ENCODE measurements at places on chromosomes 12 and 14.

- H3K36me3 ChIP-seq: no peaks in the 10 kb centered on the region
- no peak overlapping the region for H3K4me3 ChIP-seq
- no peak overlapping the region for H3K27ac ChIP-seq
- H3K4me1 ChIP-seq: no peaks in the 10 kb centered on the region
- no peaks in the 10 kb centered on the region for H3K27me3 ChIP-seq
Observed at GRCh38 chr12:33486058-33486457, 46.4 kb upstream of the SYT10 start.

DNA sequence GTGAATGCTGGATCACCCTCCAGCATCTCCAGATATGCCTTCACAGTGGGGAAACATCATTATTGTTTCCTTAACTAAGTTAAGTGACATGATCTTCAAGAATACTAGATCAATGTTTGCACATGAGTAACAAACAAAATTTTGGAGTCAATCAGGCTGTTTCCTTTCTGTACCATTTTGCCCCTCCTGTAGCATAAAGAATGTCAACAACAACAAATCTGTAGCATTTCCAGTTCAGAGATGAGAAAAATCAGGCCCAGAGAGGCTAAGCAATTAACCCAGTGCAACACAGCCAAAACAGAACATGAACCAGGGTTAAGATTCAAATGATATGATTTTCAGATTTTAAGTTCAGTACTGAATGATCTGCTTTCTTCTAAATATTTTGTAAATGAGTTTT lies 31.7 kb downstream of the SRRM4 start:
- H3K4me1 ChIP-seq: peaks cover 15% of the 10 kb centered on the region
- no peaks in the 10 kb centered on the region for H3K36me3 ChIP-seq
- no peaks in the 10 kb centered on the region for H3K27me3 ChIP-seq
- no peak for DNase-seq
- H3K4me3 ChIP-seq: no peak overlapping the region

DNA sequence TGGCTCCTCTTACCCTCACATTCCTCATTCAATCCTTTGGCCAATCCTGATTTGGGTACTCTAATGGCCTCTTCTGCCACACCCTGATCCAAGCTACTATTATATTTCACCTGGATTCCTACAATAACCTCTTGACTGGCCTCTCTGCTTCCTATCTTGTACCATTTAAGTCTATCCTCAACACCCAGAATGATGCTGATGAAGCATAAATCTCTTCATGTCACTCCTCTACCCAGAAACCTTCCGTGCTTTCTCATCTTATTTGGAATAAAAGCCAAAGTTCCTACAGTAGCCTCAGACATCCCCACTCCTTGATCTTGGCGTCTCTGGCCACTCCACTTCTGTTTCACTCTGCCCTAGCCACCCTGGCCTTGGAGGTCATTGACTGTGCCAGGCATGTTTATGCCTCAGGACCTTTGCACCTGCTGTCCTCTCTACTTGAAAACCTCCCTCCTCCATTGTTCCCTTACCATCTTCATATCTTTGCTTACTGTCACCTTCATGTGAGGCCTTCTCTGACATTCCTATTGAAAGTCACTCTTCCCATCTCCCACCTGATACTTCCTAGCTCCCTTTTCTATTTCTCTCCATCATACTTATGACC lies 46.4 kb upstream of the NRXN3 start:
- H3K27me3 ChIP-seq: no peaks in the 10 kb centered on the region
- no peaks in the 10 kb centered on the region for H3K4me1 ChIP-seq
- no peaks in the 10 kb centered on the region for H3K36me3 ChIP-seq
- H3K27ac ChIP-seq: no peak overlapping the region

- no peak for DNase-seq
- H3K36me3 ChIP-seq: no peaks in the 10 kb centered on the region
- H3K4me3 ChIP-seq: no peak overlapping the region
- no peaks in the 10 kb centered on the region for H3K4me1 ChIP-seq
- no peak overlapping the region for H3K27ac ChIP-seq
Observed at GRCh38 chr12:49616533-49617219, 6.7 kb upstream of the PRPF40B start.

DNA sequence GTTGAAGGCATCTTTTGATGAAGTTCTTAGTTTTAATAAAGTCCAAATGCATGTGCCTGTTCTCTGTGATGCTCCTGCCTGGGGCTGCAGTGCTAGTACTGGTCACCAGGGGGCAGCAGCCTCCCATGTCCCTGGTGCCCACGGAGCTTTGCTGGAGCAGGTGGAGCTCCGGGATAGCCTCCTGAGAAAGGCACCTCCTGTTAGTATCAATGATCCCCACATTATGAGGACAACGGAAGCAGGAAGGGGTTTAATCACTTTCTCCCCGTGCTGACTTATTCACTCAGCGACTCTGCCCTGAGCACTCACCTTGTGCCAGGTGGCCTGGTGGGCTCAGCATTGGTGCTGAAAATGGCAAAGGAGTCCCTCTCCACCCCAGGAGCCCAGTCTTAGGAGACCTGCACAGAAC lies 123.0 kb upstream of the PZP start:
- no peaks in the 10 kb centered on the region for H3K36me3 ChIP-seq
- H3K27me3 ChIP-seq: no peaks in the 10 kb centered on the region
- no peak overlapping the region for H3K27ac ChIP-seq
- H3K4me1 ChIP-seq: no peaks in the 10 kb centered on the region
- no peak overlapping the region for H3K4me3 ChIP-seq

- no peak overlapping the region for H3K4me3 ChIP-seq
- DNase-seq: no peak
- no peak overlapping the region for H3K27ac ChIP-seq
- no peaks in the 10 kb centered on the region for H3K27me3 ChIP-seq
- no peaks in the 10 kb centered on the region for H3K36me3 ChIP-seq
Observed at GRCh38 chr12:5236022-5236640, 192.5 kb downstream of the KCNA5 start.

DNA sequence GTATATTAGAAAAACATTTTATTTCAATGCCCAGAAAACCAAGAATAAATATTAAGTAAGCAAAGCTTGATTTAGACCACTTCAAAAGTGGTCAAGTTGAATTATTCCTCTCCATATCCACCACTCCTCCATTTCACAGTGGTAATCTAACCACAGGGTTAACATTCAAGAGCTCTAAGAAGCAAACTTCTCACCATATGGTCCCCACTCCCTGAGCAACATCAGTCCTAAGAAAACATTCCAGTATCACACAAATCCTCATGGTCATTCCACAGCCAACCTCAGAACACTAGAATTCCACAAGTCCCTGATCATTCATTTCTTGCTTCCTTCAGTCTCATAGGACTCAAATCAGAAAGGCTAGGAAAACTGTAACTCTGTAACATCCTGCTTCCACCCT lies 47.9 kb downstream of the ST8SIA1 start:
- peaks cover 7% of the 10 kb centered on the region for H3K4me1 ChIP-seq
- no peak overlapping the region for H3K27ac ChIP-seq
- H3K4me3 ChIP-seq: no peak overlapping the region

DNA sequence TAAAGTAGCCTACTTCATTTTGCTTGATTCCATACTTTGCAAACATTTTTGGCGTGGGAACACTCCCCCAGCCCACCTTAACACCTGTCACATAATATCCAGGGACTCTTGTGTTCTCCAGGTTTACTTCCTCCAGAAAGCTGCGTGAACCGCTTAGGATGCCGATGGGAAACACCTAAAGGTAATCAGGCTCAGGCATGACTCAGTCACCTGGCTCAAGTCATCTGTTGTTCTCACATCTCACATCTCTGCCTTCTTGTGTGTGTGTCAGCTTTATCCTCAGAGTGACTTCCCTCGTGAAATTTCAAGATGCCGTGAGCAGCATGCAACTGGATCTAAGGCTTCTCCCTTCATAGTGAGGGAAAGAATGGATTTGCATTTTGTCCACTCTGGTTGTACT lies 48.1 kb upstream of the DUSP6 start:
- no peaks in the 10 kb centered on the region for H3K36me3 ChIP-seq
- no peaks in the 10 kb centered on the region for H3K4me1 ChIP-seq
- no peak overlapping the region for H3K4me3 ChIP-seq
- no peaks in the 10 kb centered on the region for H3K27me3 ChIP-seq
- no peak overlapping the region for H3K27ac ChIP-seq
- DNase-seq: no peak

DNA sequence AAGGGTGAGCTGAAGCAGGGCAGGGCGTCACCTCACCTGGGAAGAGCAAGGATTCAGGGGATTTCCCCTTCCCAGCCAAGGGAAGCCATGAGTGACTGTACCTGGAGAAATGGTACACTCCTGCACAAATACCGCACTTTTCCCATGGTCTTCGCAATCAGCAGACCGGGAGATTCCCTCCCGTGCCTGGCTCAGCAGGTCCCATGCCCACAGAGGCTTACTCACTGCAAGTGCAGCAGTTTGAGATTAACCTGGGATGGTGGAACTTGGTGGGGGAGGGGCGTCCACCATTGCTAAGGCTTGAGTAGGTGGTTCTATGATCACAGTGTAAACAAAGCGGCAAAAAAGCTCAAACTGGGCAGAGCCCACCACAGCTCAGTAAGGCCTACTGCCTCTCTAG lies 11.0 kb upstream of the DHRS4 start:
- DNase-seq: no peak
- H3K27ac ChIP-seq: no peak overlapping the region
- H3K36me3 ChIP-seq: no peaks in the 10 kb centered on the region
- H3K27me3 ChIP-seq: no peaks in the 10 kb centered on the region
- H3K4me3 ChIP-seq: no peak overlapping the region

GRCh38 chr12:119338593-119339363 lies 4.2 kb downstream of the CCDC60 start:
- no peak overlapping the region for H3K27ac ChIP-seq
- H3K36me3 ChIP-seq: no peaks in the 10 kb centered on the region
- no peak overlapping the region for H3K4me3 ChIP-seq
- DNase-seq: peak; percentile 68
- H3K27me3 ChIP-seq: peaks cover 3% of the 10 kb centered on the region

DNA sequence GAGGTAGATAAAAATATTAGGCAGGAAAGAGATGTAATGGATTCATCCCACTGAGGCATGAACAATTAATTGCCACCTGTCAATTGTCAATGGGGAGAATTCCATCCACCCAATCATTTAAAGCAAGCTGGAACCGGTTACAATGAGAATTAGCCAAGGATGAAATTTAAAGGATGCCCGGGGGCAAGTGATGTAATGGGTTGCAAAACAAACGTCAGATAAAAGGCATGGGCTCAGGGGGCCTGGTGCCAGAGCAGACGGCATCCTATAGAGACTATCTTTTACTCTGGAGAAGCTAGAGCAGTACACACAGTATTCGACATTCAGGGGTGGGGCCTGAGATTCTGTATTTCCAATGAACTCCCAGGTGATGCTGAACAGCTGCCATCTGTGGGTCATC lies 80.5 kb upstream of the ZFP36L1 start:
- no peak overlapping the region for H3K4me3 ChIP-seq
- H3K4me1 ChIP-seq: no peaks in the 10 kb centered on the region
- no peak overlapping the region for H3K27ac ChIP-seq

DNA sequence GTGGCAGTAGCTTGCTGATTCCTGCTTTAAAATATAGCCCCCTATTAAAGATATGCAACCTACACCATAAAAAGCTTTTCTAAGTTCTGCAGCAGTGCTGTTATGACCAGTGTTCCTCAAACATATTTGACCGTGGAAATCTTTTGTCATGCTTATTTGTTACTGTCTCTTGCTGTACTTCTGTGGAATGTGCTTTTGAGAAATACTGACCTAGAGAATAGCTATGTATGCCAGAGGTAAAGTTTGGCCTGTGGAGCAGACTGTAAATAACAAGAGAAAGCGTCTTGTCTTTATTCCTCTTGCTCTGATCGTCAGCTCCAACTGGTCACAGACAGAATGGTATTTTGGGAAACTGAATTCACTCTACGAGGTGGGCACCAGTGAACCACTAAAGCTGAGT lies 239.0 kb downstream of the FBXL14 start:
- H3K4me1 ChIP-seq: no peaks in the 10 kb centered on the region
- no peaks in the 10 kb centered on the region for H3K36me3 ChIP-seq
- no peak overlapping the region for H3K27ac ChIP-seq
- no peak overlapping the region for H3K4me3 ChIP-seq

DNA sequence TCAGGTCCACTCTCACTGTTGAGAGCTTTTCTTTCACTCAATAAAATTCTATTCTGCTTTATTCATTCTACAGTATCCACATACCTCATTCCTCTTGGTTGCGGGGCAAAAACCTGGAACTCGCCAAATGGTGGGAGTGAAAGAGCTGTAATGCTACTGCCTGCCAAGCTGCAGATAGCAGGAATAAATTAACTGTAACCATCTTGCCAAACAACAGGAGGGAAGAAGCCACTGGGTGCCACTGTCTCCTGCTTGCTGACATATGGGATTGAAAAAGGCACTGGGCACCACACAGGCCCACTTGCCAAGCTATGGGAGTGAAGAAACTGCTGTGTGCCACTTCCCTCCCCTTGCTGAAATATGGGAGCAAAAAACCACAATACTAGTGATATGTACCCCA lies 111.9 kb upstream of the CNTN1 start:
- no peak overlapping the region for H3K27ac ChIP-seq
- no peak overlapping the region for H3K4me3 ChIP-seq
- no peak for DNase-seq
- no peaks in the 10 kb centered on the region for H3K4me1 ChIP-seq

GRCh38 chr12:90010089-90010488 lies 301.5 kb upstream of the ATP2B1 start:
- no peak overlapping the region for H3K27ac ChIP-seq
- no peaks in the 10 kb centered on the region for H3K27me3 ChIP-seq
- no peaks in the 10 kb centered on the region for H3K36me3 ChIP-seq
- peak; percentile 42 for DNase-seq
- H3K4me3 ChIP-seq: no peak overlapping the region

DNA sequence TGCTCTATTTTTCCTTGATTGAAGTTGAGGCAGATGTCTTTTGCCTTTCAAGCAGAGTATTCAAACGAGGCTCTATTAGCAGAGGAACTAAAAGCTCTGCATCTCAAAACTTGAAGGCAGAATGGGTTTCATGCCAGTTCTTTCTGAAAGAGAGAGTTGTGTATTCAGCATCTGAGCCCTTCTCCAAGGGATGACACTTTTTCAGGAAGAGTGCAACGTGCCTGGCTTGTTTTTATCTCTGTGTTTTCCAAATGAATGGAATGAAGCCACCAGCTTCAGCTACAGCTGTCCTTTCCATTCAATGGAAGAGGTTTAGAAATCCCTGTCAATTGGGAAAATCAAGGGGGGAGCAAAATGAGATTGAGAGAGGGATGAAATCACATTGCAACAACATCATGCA lies 14.6 kb downstream of the BEST3 start:
- no peak overlapping the region for H3K4me3 ChIP-seq
- H3K27me3 ChIP-seq: no peaks in the 10 kb centered on the region
- no peak for DNase-seq
- H3K4me1 ChIP-seq: no peaks in the 10 kb centered on the region

GRCh38 chr12:56271031-56271430 lies 4.3 kb downstream of the COQ10A start:
- H3K27me3 ChIP-seq: no peaks in the 10 kb centered on the region
- no peak overlapping the region for H3K4me3 ChIP-seq
- no peaks in the 10 kb centered on the region for H3K4me1 ChIP-seq
- H3K36me3 ChIP-seq: peaks cover 10% of the 10 kb centered on the region

- no peak for DNase-seq
- no peaks in the 10 kb centered on the region for H3K36me3 ChIP-seq
- H3K4me3 ChIP-seq: no peak overlapping the region
- H3K4me1 ChIP-seq: no peaks in the 10 kb centered on the region
- H3K27ac ChIP-seq: no peak overlapping the region
Observed at GRCh38 chr14:53542732-53543131, 389.6 kb upstream of the DDHD1 start.
